ENCODE measurements at places on chromosomes 7 and 10. TPM values are rescaled to one million over a fixed set of nuclear protein-coding genes. Genes with fewer than 3 reads are reported as not detected.

- no peak for ATAC-seq
Observed at GRCh38 chr7:94183891-94184290, 179.7 kb upstream of the BET1 start.

GRCh38 chr10:19247843-19248242, 199.2 kb downstream of the MALRD1 start:
- ATAC-seq, result no peak

Gene VGF
- 0.13 TPM for total RNA-seq

- no peak for ATAC-seq
Observed at GRCh38 chr7:142560166-142560565, 189.1 kb upstream of the PRSS1 start.

DNA sequence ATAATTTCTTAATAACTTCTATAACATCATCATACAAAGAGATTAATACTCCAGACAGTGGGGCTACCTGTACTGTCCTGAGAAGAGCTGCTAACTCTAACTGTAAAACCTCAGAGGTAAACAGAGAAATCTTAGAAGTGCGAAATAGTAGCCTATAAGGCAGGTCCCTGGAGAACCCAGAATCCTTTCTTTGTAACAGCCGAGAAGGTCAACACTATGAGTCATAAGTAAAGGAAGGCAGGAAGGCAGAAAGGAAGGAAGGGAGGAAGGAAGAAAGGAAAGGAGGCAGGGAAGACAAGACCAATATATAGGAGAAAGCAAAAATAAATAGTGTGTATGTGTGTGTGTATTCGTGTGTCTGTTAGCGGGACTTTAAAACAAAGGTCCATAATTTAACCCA, 540.6 kb downstream of the ZWINT start:
- ATAC-seq, result no peak

GRCh38 chr10:98388101-98388655, 26.8 kb downstream of the PYROXD2 start:
- no peak for ATAC-seq

Gene ACSM6
- total RNA-seq, result not detected

DNA sequence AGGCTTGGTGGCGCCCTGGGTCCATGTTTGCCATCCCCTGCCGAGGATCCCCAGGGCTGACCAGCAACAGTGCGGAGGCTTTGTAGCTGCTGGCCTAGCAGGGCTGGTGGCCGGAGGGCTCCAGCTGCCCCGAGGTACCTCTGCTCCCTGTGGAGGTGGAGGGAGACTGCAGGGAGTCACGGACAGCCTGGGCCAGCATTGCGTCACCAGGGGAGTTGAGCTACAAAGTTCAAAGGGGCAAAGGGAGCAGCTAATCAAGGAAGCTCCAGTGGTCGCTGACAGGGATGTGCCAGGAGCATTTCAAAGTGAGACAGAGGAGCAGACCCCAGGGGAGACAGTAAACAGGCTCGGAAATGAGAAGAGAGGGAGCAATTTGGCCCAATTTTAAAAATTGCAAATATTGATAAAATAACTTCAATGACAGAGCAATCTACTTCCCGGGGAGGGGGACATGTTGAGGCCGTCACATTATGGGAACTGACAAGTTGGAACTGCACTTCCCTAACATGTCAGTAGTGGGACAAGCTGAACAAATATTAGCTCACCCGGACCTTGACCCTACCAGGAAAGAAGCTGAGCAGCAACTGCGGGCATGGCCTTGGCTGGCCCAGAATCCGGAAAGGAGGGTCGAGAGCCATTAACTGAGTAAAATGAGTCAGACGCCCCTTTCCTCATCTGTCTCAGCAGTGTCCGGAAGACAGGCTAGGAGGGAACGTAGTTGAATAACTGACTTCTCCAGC, 39.4 kb downstream of the BTBD16 start:
- no peak for ATAC-seq

DNA sequence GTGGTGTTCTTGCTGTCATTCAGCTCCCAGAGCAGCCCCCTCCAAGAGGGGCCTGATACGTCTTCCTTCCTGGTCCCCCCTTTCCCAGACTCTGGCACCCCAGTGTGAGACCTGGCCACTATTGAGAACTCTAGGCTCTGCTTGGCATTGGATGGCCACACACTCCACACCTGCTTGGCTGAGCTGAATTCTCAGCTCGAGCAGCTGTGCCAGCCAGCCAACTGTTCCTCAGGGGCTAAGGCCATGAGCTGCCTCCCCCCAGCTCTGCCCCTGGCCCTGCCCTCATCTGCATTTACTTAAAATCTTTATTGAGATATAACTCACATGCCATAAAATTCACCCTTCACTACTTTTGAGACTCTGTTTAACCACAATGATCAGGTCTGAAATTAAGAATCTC, 6.7 kb downstream of the TLL2 start:
- no peak for ATAC-seq

DNA sequence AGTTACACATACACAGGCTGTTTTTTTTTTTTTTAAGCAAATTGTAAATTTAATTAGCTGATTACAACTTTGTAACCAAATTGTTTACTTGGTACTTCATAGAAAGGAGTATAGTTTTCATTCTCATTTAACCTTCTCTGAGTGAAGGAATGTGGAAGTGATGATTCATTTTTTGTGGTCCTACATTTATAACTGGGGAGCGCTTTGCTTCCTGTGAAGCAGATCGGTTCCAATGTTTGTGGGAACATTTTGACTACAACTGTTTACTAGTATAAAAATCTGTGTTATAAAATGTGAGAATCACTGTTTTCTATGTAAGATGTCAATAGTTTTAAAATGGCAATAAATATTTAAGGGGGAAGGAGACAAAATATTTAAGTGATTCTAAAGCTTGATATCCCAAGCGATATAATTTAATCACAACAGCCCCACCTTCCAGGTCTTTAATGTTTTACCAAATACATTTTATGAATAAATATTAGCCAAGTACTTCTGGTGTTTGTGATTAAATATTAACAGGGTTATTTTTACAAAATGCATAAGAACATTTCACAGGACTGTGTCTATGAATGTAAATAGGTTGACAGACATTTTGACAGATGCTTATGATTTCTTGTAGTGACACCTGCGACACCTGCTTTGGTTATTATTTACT, 57.1 kb downstream of the NXPH1 start:
- no peak for ATAC-seq

- ATAC-seq, result no peak
Observed at GRCh38 chr10:48456361-48456804, 148.5 kb downstream of the ARHGAP22 start.

GRCh38 chr7:107103369-107103768, 58.9 kb downstream of the PRKAR2B start:
- ATAC-seq, result no peak

DNA sequence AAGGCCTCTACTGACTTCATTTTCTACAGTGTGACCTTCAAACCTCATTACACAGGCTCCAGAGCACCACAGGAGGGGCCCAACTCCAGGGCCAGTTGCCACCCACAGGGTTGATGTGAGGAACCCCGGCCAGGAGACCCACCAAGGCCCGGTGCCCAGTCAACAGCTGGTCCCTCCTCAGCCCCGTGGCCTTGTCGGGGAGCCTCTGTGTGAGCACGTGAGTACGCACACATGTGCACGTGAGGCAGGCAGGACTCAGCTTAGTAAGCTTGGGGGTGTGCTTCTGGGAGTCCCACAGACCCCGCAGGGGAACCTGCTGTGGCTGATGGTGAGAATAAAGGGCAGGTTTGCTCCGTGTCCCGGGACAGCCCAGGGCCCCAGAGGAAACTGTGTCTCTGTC, 104.5 kb downstream of the VIPR2 start:
- ATAC-seq, result no peak

GRCh38 chr7:32034052-32034451, 36.2 kb downstream of the PDE1C start:
- ATAC-seq, result no peak

GRCh38 chr7:158789842-158790241, 39.5 kb downstream of the ESYT2 start:
- no peak for ATAC-seq

- no peak for ATAC-seq
Observed at GRCh38 chr7:77235276-77235675, 35.7 kb upstream of the FGL2 start.

GRCh38 chr10:27104919-27105318, 4.6 kb upstream of the ANKRD26 start:
- ATAC-seq, result no peak

GRCh38 chr10:59687657-59688056, 22.0 kb downstream of the SLC16A9 start:
- ATAC-seq, result no peak

Gene DRGX
- not detected for total RNA-seq

Gene TMEM140
- total RNA-seq, result 16.6 TPM

- no peak for ATAC-seq
Observed at GRCh38 chr10:73911553-73912004, 647 bp downstream of the PLAU start.

DNA sequence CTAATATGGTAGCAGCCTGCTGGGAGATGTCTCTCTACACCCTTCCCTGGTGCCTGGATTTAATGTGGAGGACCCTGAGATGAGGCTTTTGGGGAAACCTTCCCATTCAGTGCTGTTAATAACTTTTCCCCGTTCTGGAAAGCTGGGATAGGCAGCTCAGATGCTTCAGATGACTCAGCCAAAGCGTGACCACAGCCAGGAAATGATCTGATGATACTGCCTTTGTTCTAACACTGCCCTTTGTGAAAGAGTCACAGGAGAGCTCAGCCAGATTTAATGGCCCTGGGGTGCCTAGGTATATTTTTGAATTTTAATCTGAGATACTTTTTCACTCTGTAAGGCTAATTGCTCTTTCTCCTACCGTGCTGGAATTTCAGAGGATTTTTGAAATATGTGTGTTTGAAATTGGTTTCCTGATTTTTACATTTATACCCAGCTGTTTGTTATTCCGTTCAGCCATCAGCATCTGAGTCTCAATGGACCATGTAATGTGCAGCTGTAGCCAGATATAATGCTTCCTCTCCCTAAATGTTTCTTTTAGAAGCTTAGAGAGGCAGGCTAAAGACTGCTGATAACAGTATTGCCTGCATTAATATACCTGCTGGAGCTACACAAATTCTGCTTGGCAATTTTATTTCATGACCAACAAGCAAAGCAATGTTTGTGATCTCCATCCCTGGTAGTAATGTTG, 17.8 kb downstream of the CELF2 start:
- no peak for ATAC-seq

DNA sequence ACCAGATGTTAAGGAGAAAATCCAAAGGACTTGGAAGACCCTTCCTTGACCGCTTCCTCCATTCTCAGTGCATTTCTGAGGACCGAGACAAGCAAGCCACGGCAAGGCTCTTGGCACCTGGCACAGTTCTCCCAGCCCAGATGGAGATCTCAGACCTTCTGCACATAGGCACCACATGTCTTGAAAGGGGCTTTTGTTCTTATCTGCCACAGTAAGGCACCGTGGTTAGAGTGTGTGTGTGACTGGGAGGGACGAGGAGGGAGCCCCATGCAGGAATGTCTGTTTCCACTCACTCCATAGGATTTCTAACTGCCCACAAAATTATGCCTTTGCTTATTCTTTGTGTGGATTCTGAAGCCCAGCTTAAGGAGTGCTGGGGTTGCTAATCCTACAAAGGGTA, 10.3 kb upstream of the WDR86 start:
- no peak for ATAC-seq

Gene RET
- 0.24 TPM for total RNA-seq

DNA sequence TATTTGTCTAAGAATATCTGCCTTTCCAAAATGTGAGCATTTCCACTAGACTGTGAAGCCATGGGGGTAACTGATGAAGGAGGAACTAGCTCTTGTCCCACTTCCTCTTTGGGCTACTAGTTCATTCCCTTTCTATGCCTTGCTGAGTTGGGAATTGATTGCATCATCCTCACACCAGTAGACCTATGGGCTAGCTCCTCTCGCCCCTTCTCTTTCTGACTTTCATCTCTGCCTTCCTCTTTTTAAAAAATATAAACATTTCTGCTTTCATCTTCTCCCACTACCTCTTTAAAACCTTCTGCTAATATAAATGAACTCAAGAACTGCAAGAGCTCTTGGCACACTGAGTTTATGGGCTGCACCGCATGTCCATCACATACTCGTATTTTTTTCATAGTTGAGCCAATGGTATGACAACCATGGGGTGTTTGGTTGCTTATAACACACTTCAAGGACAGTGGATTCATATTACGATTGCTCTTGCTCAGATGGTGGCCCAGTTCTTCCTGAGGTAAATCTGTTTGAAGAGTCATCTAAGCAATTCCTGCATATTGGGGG, 182.0 kb downstream of the REEP3 start:
- no peak for ATAC-seq

Gene TAC1
- not detected for total RNA-seq

DNA sequence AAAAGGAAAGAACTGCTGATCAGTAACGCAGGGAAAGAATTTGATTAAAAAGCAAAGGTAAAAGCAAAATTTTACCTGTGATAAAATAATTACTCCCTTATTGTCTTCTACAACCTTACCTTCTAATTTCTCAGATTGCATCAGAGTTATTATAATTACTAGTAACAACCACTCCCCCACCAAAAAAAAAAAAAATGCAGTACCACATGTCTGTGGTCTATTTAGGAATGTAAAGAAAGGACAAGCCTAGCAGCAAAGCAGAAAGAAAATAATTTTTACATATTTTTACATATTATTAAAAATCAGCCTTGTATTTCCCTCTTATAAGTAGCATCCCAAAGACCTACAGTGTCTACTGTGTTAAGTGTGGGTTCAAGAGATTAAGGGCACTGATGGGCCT, 430.4 kb downstream of the TFEC start:
- no peak for ATAC-seq

Gene LLCFC1
- not detected for total RNA-seq

DNA sequence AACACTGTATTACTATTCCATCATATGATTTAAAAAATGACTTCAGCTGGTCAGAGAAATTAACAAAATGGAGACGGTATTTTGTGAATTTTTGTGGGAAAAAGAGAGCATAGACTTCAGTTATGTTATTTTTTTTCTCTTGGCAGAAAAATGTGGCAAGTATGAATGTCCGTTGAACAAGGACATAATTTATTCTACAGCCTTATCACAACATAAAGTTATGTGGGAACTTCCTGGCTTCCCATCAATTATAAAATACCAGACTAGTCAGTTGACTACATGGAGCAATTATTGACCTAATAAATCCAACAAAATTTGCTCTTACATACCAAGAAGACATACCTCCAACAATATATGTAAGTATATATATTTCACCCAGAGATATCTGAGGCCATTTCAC, 88.6 kb upstream of the PPP1R3A start:
- no peak for ATAC-seq

- ATAC-seq, result no peak
Observed at GRCh38 chr7:14973712-14974428, 71.3 kb upstream of the DGKB start.

DNA sequence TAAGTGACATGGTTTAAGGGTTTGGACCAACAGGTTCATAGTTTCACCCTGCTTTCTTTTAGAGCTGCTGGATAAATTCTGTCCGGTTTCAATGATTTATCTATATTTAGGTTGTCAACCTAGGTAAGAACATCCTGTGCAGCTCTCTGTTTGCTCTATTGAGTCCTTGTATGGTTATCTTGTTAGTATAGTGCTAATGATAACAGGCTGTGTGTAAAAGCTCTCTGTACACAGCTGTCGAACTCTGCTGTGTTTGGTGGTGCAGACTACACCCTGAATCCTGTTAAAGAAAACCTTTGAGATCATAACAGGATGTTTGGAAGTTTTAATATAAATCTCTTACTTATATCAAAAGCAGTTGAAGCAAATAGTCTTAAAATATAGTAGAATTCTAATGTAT, 219.2 kb downstream of the SDK1 start:
- no peak for ATAC-seq

- no peak for ATAC-seq
Observed at GRCh38 chr10:35574924-35575352, 30.2 kb upstream of the GJD4 start.

GRCh38 chr10:103839519-103839871, 15.9 kb downstream of the SH3PXD2A start:
- ATAC-seq, result no peak

- no peak for ATAC-seq
Observed at GRCh38 chr7:132095111-132095765, 481.0 kb downstream of the PLXNA4 start.

Gene LRRTM3
- 0.17 TPM for total RNA-seq

All from activated T-helper 17 cell treated with anti-CD3 and anti-CD28 coated beads, Interleukin-2, amount 50 U/mL, for 72 hours (primary cell).